ENCODE measurements at places on chromosomes 5 and 9. TPM values are rescaled to one million over a fixed set of nuclear protein-coding genes. Genes with fewer than 3 reads are reported as not detected.

- no peak for DNase-seq
Measured at GRCh38 chr5:51997500-51997899, 614.3 kb downstream of the ISL1 start.

DNA sequence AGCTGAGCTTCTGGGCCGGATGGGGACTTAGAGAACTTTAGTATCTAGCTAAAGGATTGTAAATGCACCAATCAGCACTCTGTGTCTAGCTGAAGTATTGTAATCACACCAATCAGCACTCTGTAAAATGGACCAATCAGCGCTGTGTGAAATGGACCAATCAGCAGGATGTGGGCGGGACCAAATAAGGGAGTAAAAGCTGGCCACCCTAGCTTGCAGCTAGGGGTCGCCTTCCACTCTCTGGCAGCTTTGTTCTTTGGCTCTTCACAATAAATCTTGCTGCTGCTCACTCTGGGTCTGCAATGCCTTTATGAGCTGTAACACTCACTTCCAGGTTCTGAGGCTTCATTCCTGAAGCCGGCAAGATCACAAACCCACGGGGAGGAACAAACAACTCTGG lies 354.0 kb downstream of the PRR16 start:
- peak; percentile 10 for DNase-seq

DNA sequence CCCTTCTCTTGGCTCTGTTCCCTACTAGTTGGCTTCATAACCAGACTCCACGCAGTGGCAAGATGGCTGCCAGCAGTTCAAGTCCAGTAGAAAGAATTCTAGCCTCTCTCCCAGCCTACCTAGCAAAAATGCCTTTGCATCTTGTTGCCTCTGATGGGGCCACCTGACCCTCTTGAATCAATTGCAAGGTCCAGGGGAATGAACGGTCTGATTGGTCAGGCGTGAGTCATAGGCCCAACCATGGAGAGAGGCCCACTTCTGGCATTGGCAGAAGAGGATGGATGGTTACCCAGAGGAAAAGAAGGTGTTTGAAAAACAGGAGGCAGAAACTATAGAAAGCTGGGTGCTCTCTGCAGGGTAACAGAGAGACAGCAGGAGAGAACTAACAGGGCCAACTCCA lies 622.6 kb downstream of the CCDC171 start:
- no peak for DNase-seq

DNA sequence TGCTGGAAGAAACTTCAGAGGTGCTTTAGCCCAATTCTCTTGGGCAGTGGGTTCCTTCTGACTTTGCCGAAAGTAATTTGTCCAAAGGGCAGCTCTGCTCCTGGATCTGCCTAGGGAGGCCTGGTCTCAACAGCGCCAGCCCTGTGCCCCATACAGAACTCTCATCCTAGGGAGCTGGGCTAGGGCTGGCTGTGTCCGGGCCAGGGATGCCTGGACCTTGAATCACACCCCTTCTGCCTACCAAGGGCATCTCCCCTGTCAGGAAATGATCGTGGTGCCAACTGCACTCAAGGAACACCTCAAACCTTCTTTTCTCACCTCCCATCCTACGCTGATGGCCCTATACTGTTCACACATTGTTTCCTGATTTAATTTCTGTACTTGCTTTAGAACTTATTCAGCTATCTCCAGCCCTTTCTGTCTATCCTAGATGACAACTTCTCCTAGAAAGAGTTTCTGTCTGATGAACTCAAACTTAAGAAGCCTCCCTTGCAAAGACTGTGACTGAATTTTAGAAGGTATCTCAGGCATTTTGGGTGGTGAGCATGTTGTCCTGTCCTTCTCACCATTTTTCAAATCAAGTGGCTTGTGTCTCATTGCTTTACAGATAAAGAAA lies 37.4 kb upstream of the NFIB start:
- DNase-seq = no peak

DNA sequence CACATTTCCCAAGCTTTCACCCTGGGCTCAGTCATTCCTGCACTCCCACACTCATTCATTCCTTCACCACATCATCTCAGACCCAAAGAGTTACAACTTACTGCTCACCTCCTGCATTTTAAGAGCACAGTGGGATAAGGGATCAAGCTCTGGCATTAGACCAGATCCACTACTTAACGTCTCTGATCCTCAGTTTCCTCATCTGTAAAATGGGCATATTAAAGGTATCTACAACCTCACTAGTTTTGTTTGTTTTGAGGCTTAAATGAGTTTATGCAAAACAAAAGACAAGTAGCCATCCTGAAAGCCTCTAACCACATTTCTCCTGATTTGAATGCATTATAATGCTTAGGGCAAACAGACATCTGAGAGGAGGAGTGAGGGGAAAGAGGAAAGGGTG lies 77.6 kb downstream of the KLHL3 start:
- DNase-seq = no peak

DNA sequence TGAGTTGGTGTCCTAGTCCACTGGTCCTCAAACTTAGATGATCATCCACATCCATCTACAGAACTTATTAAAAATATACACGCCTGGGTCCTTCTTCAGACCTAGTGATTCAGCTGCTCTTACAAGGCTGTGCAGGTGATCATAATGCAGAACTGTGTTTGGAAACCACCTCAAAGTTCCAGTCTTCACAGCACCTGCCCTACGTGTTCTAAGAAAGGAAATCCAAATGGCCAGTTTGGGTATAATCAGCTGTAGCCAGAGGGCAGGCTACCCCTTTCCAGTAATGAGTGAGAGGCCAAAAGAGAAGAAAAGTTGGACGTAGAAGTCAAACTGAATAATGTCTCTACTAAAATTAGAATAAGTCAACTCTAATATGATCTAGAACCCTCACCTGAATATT lies 15.4 kb downstream of the REEP5 start:
- DNase-seq = no peak

GRCh38 chr9:103713631-103714030 lies 380.5 kb upstream of the SMC2 start:
- DNase-seq = peak; percentile 9

DNA sequence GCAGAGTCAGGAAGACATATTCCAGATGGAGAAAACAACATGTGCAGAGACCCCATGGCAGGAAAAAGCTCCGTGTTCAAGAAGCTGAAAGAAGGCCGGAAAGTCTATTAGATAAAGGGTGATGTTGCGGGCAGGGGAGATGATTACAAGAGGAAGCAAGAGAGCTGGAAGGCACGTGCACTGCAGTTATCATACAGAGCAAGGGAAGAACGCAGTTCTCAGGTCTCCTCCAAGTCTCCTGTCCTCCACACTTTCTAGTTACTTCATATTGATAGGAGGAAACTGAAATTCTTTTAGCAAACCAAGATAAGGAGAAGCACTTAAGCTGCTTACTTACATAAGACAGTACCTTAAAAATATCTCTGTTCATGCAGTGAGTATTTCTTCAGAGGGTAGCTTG lies 58.3 kb upstream of the PLPP6 start:
- no peak for DNase-seq

GRCh38 chr5:35765921-35766320 lies 90.8 kb upstream of the IL7R start:
- no peak for DNase-seq

GRCh38 chr5:161246749-161247148 lies 299.8 kb downstream of the GABRB2 start:
- no peak for DNase-seq

GRCh38 chr5:142717582-142718215 lies 31.8 kb upstream of the FGF1 start:
- DNase-seq = peak; percentile 34

- DNase-seq = no peak
Measured at GRCh38 chr9:130763331-130764171, 70.0 kb downstream of the EXOSC2 start.

DNA sequence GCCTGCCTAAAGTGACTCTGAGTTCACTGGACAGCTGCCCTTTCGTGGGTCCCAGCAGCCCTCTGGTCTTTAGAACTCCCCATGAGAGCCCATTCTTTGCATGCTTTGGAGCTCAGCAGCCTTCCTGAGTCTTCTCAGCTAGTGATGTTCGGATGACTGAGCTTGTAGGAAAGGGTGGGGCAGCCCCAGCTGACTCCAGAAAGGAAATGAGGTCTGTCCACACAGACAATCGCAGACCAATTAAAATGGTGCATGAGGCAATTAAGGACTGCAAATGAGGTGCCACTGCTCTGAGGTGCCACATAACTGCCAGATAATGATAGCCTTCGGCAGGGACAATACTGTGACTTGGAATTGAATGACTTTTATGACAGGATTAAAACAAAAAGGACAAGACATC lies 25.4 kb upstream of the TOMM5 start:
- peak; percentile 59 for DNase-seq

Gene PHF2
- 31.1 TPM for total RNA-seq

Gene MSMP
- not detected for total RNA-seq

Gene ITGA2
- 0.26 TPM for total RNA-seq

Gene GARIN3
- total RNA-seq = not detected

Gene VCAN
- 157 TPM for total RNA-seq

Gene SPINK5
- 0.91 TPM for total RNA-seq

All from SJCRH30 (cell line).